ENCODE measurements at places on chromosomes 3 and 15.

GRCh38 chr15:62211348-62211747 is 46.3 kb upstream of the C2CD4B start:
- DNase-seq = no peak

GRCh38 chr15:70418943-70419342 is 321.2 kb upstream of the TLE3 start:
- no peak for DNase-seq

- DNase-seq = no peak
Measured at GRCh38 chr3:78420611-78421010, 1347.2 kb downstream of the ROBO1 start.

DNA sequence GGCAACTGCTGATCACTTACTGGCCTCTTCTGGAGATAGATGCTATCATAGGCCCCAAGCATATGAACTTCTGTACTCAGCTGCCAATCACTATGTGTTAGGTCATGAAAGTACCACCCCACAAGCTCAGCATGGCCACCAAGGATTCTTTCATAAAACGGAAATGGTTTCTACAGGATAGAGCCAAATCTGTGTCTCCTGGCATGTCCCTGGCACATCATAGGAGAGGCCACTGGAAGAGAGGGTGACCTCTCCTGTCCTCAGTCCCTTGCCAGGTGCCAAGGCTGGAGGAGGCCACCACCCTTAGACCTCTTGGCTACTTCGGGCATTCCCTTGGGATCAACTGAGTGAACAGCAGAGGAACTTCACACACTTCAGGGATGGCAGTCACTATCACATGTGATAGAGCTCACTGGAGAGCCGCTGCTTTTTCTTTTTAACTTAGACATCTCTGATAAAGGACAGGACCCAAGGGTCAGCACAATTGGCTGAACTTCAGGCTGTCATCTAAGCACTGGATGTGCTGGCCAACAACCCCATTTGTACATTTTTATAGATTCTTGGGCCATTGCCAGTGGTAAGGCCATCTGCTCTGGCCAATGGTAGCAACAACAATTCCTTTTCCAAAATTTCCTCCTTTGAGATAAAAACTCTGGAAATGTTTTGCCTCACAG is 425.2 kb downstream of the SQOR start:
- DNase-seq = no peak

DNA sequence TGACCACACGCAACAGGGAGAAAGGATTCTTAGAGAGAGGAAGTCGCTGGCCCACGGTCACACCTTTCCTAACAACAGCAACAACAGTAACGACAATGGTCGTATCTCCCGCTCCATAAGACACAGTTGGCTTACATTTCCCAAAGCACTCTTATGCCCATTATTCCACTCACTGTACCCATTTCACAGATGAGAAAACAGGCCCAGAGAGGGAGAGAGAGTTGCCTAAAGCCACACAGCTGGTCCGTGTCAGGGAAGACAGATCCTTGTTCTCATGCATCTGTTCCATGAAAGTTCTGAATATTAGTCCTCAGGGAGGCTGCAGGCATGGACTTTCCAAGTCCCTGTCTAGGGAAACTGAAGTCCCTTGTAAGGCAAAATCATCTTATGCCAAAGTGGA is 42.0 kb upstream of the ATP2B2 start:
- no peak for DNase-seq

DNA sequence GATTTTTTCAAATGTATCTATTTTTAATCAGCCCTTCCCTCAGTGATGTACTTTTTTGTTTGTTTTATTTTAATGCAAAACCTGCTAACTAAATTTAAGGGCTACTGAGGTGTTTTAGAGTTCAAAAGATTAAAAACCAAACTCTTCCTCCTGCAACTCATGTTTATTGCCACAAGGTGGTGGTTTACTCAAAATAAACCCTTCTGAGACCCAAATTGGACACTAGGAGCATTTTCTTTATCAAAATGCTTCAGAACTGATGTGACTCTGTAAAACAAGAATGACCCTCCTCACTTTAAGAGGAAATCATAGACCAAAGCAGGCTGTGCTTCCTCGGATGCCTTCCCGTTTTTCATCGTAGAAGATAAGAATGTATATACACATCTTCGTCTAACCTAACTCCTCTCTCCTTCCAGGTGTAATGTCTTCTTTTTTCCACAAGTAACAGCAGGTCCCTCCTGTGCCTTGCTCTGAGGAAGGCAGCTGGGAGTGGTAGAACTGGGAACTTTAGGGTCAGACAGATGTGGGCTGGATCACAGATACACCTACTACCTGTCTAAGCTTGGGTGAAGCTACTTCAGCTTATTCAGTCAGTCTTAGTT is 2.9 kb upstream of the NME9 start:
- DNase-seq = no peak

GRCh38 chr3:176149567-176149966 is 1047.7 kb downstream of the TBL1XR1 start:
- DNase-seq = no peak

- no peak for DNase-seq
Measured at GRCh38 chr3:15180042-15180611, 25.9 kb upstream of the CAPN7 start.

All from GM12892 (cell line).